Posterior vena cava (tissue), 2 donors: ENCODE measurements at places on chromosomes 4 and X. TPM values are rescaled to one million over a fixed set of nuclear protein-coding genes. Genes with fewer than 3 reads are reported as not detected.

- no peak for DNase-seq
These were observed 811 bp upstream of the SLC25A5 start for GRCh38 chrX:119467433-119467832.

DNA sequence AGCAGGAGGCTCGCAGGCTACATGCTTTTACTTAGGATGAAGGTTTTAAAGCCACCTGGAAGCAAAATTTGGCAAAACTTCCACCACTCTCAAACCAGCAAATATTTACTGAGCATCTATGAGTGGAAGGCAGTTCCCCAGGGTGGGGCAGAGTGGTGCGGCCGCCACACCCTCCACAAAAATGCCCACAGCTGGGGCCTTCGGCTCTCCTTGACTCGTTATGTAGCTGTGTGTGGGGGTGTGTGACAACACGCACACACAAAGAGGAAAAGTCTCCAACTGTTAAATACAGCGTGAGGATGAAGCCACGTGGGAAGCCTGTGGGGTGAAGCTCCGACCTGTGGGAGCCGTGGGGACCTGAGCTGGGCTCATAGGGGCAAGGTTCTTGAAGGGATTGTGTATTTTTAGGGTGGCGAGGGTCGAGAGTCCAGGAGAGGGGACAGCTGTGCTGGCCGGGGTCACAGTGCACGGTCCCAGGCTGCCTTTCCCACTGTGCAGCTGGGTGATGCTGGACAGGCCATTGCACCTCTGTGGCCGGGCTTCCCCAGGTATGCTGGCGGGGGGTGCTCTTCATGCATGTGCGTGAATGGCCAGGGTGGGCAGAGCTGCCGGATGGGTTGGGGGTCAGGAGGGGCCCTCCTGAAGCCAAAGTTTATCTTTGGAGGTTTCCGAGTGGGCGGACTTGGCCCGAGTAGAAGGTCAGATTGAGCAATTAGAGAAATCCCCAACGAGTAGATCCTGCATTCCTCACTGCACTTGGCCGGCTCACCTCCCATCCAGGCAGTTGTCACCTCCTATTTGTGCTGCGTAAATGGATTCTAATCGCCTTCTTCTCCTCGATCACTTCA, 25.4 kb downstream of the SORCS2 start:
- DNase-seq, result no peak

GRCh38 chr4:173490817-173491528, 39.1 kb downstream of the HAND2 start:
- DNase-seq, result no peak

DNA sequence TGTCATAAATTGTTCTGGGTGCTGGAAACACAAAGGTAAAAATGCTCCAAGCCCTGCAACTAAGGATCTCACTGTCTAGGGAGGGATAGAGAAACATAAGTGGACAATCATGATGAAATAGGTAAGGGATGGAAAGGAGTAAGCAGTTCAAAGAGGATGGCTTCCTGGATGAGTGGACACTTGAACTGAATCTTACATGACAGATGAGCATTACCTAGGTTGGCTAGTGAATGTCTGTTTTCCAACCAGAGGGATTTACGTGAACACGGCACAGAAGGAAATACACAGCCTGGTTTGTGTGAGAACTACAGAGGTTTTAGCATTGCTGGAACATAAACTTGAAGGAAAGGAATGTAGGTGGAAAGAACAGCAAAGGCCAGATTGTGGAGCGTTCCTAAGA, 150.2 kb upstream of the GALNT7 start:
- no peak for DNase-seq

GRCh38 chr4:154988511-154988910, 207.4 kb downstream of the RBM46 start:
- DNase-seq, result no peak

- DNase-seq, result peak; percentile 38
These were observed 16.4 kb upstream of the ACE2 start for GRCh38 chrX:15617111-15617510.

NXF2B gene
- not detected for total RNA-seq

- no peak for DNase-seq
These were observed 31.5 kb downstream of the SEC24B start for GRCh38 chr4:109465069-109465468.

FRMD7 gene
- 0.19 TPM for total RNA-seq

SLC49A3 gene
- total RNA-seq, result 9.3 TPM

GRCh38 chrX:7205037-7205577, 57.2 kb upstream of the PUDP start:
- no peak for DNase-seq

DNA sequence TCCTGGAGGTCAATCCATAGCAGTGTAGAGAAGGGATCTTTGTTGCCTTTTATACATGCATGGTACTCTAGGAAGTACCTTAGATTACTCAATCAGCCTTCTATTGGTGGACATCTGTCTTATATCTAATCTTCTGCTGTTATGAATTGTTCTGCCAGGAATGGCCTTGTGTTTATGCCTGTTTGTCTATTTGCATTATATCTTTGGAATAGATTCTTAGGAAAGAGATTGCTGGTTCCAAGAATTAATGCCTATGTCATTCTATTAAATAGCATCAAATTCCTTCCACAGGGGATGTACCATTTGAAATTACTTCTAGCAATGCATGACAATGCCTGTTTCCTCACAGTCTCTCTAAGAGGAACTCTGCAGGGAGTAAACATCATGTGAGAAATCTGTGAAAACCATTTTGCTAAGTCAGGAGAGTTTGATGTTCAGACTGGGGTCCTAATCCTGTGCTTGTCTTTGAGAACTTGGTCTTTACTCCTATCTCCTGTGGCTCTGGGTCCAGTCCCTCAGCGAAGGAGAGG, 42.5 kb downstream of the BEX3 start:
- DNase-seq, result no peak

- no peak for DNase-seq
These were observed 243.0 kb upstream of the TEX13A start for GRCh38 chrX:105463473-105463872.

DNA sequence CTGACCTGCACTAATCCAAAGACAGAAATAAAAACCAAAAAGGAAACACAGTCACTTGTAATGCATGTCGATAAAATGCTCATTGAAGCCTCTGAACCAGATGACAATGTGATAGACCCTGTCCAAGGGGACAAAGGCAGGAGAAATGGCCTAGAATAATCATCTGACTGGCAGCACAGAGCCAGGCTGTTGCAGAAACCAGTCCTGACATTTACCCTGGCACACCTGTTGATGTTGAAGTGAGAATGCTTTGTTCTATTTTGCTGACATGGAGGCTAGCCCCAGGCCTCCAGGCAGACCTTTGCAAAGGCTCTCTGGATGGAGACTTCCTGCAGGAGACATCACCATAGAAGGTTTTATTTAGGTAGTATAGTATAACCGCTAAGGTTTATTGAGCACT, 41.0 kb downstream of the TFDP3 start:
- DNase-seq, result no peak

DNA sequence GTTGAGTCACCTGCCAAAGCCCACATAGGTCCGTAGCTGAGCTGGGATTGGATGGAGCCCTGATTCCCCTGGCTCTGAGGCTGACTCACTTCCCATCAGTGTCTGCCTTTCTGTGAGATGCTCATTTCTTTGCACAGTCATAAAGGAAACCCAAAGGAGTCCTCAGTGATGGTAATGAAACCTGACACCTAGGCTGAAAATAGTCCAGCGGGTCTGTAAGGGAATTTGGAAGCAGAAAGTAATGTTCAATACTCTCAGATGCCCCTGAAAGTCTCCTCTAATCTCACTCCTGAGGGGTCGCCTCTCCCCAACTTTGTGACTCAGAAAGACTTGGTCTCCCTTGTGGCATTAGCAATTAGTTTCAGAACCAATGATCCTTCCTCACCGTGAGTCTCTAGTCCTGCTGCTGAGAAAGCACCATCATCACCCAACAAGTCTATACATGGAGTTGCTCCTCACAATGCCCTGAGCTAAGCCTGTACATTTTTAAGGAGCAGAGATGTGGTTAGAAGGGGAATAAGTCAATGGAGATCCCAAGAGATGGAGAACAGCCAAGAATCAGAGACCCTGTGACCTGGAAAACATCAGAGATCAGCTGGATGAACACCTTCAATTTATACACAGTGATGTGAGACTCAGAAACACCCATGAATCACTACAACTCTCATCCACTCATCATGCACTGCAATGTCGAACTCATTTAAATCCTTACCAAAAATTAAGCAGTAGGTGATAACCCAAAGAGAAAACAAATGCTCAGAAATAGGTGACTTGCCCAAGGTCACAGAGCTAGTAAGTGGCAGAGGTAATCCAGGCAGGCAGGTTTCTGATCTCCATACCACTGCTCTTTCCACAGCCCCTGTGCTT, 219.0 kb upstream of the CPEB2 start:
- DNase-seq, result no peak

CTAG1B gene
- total RNA-seq, result not detected

- peak; percentile 30 for DNase-seq
These were observed 24.0 kb upstream of the IQSEC2 start for GRCh38 chrX:53305219-53305995.

DNA sequence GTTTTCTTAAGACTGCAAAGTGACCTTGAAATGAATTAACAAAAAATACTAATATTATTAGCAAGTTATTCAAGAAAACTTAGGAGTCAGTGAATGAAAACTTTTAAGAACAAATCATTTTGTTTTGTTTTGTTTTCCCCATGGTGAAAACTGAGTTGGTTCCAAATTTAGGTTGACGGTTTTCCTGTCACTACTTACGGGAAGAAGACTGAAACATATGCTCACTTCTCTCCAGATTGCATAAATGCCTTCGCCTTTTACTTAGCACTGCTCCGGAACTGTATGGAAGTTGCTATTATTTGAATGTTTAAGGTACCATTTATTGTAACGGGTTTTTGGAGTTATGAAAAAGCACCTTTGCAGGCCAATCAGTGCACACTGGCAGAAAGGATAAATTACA, 42.8 kb downstream of the DOCK11 start:
- DNase-seq, result no peak

CLGN gene
- total RNA-seq, result 0.52 TPM

DNA sequence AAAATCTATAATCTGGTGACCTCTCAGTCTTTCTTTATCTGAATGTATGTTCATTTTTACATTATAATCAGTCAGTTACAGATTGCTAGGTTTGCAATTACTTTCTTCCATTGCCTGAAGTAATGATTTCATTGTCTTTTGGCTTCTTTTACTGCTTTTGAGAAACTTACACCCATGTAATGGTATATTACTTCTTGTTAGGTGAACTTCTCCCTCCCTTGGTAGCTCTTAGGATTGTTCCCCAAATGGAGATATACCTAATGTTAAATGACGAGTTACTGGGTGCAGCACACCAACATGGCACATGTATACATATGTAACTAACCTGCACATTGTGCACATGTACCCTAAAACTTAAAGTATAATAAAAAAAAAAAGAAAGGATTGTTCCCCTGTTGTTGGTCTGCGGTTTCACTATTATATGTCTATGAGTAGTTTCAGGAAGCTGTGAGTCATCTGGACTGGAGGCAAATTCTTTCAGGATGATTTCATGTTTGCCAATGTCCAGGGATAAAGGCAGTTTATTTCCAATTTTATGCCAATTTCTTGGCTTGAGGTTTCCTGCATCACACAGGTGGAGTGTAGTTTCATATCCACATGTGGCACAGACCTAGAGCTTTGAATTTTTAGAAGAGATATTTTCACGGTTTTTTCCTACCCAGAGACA, 21.8 kb downstream of the SPANXC start:
- no peak for DNase-seq

- peak; percentile 77 for DNase-seq
These were observed 3.7 kb downstream of the PRDM5 start for GRCh38 chr4:120918788-120919187.

DNA sequence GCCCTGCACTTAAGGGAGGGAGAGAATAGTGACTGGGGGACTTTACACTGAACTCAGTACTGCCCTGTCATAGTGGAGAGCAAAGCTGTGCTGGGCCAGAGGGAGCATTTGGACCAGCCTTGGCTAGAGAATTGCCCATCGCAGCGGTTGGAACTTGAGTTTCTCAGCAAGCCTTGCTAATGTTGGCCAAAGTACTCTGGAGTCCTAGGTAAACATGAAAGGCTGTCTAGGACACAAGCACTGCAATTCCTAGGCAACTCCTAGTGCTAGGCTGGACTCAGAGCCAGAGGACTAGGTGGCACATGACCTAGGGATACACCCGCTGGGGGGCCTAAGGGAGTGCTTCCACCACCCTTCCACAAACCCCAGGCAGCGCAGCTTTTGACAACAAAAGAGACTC, 15.0 kb downstream of the MED14 start:
- DNase-seq, result no peak

DNA sequence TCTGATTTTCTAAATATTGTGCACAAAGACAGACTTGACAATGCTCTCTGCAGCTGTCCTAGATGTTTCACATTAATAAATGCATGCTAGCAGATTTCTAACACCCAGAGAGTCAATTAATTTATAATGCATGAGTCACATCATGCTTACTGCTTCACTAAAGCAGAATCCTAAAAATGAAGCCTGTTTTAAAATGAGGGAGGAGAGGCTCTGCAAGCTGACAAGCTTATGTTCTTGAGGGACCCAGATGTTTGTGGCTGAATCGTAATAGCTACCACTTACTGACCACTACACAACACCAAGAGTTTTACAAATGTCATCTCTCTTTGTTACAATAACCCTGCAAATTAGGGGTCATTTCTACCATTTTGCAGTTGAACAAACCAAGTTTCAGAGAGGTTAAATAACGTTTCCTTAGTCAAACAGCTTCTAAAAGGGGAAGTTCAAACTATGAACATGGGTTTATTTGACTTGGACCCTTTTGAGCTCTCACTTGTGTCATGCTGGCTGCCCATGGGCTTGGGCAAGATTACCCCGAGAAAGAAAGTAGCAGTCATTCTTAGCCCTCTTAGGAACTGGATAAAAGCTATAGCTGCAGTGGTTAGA, 262.7 kb upstream of the ETNPPL start:
- no peak for DNase-seq

DNA sequence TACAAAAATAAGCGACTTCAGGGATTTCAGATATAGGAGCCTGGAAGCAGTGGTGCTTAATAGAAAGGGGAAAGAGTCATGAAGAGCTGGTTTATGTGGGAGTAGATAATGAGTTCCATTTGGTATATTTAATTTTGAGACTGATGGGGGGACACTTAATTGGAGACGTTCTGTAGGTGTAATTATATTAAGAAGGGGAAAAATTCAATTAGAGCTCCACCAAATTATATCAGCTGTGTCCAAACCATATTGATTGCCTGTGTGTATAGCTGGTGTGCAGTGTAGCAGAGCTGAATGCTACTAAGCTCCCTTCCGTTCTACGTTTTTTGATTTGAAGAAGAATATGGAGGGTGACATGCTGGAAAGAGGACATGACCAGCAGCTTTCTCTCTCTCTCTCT, 282.3 kb downstream of the DMD start:
- no peak for DNase-seq

STPG2 gene
- 0.24 TPM for total RNA-seq

DNA sequence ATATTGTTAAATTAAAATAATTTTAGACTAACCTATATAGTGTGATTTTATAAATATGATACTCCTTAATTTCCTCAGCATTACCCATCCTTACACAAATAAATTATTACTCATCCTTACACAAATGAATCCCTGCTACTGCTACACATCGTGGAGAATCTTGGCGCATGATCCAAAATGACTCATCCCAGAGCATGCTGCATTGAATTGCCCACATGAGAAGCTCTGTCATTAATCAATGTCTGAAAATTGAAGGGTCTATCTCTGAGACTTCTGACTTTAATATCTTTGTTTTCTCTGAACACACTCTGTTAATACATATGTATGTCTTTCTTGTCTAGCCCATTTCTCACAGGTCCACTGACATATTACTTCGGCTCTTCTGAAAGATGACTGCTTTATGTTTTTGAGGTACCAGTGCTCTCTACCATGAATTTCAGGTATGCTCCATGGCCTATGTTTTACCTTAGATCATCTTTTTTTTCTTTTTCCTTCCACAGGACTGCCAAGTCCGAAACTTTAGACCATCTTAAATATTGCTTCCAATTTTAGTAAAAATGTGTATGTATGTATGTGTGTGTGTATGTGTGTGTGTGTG, 15.7 kb upstream of the DUSP21 start:
- DNase-seq, result no peak
